ENCODE measurements at places on chromosomes 13 and 19.

- no peak for DNase-seq
Measured at GRCh38 chr19:30895946-30896345, 453.3 kb downstream of the TSHZ3 start.

GRCh38 chr13:113458253-113459065, 5.2 kb upstream of the ADPRHL1 start:
- no peak for DNase-seq

GRCh38 chr13:24271601-24272451, 37.6 kb upstream of the C1QTNF9 start:
- DNase-seq: no peak

DNA sequence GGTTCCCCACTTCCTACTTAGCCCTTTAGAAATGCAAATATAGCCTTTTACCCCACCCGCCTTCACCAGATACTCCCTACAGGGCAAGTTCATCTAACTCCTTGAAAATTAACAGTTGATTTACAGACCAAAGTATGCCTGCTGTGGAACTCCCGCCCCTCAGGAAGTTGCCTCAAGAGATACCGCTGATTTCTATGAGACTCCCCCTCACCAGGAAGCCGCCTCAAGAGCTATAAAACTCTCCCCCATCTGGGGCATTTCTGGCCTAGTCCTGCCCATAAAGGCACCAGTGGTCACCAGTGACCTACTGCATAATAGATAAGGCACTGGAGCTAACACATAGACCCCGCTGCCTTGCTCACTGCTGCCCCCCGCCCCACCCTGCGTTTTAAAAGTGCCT, 201.7 kb upstream of the UBL3 start:
- DNase-seq: no peak
